ENCODE measurements at places on chromosomes 5 and 9.

GRCh38 chr5:125950012-125950615 is 473.1 kb upstream of the GRAMD2B start:
- DNase-seq, result no peak

DNA sequence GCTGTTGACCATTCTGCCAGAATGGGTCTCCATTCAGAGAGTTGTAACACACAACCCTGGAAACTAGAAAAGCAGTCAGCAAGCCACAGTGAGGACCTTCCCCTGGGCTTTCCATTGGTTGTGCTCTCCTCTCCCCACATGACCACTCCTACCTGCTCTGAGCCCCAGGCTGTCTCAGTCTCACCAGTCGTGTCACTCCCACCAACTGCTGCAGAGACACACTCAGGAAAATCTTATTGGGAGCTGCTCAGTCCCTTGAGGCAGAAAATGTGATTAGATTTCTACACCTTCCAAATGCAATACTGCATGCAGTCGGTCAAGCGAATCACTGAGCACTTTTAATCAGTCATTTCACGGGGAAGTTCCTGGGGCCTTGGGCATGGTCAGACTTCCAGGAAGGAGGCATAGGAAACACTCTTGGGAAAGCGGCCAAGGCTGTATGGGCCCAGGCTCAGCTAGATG is 284.2 kb upstream of the NMUR2 start:
- DNase-seq, result no peak

- DNase-seq, result no peak
Measured at GRCh38 chr9:22623236-22623635, 176.6 kb downstream of the DMRTA1 start.

GRCh38 chr9:93432964-93433363 is 18.5 kb upstream of the FAM120A start:
- no peak for DNase-seq

- no peak for DNase-seq
Measured at GRCh38 chr9:78963911-78964310, 607.9 kb upstream of the TLE4 start.

- DNase-seq, result no peak
Measured at GRCh38 chr5:53378590-53379247, 101.7 kb upstream of the FST start.

DNA sequence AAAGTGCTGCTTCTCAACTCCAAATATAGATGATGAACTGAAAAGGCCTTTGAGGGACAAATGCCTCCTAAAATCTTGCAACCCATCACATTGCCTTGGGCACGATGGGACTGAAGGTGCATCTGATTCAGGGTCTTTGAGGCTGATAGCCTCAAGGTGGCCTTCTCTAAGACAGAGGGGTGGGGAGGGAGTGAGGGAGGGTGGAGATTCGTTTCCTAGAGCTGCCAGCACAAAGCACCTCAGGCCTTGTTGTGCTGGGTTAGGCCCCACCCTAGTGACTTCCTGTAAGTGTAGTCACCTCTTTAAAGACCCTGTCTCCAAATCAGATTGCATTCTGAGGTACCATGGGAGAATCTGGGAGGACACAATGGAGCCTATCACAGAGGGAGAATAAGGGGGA is 57.1 kb downstream of the BARX1 start:
- DNase-seq, result no peak

DNA sequence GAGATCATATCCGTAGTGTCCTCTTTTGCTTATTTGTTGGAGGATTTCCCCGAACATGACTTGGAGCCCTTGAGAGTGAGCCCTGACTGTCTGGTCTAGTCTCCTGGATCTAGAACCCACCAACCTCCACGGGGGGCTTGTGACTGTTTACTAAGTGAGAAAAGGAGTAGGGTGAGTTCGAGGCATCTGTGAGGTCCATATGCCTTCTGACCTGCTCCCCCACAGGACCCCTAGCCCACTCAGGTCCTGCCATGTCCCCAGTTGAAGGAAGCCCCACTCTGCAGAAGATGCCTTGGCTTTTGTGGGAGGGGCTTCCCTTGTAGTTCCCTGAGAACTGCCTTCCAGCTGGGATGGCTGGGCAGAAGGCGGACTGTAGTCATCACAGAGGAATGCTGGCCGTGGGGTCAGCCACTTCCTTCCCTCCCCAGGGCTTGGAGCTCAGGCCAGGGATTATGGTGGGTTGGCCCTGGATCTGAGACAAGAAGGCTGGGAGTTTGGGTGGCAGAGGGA is 7.0 kb upstream of the IRF1 start:
- peak; percentile 89 for DNase-seq

DNA sequence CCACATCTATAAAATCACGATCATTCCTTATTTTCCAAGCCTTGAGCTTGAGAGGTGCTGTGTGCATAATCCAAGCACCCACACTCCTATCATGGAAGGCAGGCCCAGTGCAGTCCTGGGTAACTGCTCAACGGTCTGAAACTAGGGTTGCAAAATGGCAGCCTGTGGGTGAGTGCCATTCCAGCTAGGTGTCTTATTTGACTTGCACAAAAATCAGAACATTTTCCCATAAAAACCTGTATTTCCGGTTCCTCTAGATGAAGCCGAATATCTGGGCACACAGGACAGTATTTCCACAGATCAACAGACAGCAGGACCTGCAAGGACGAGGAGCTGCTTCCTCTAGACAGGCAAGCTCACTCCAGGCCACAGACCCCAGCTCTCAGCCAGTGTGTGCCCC is 588.8 kb downstream of the BNC2 start:
- DNase-seq, result no peak

GRCh38 chr9:87259543-87260518 is 237.8 kb upstream of the DAPK1 start:
- no peak for DNase-seq

- peak; percentile 26 for DNase-seq
Measured at GRCh38 chr5:135437796-135438560, 9.2 kb downstream of the DCANP1 start.

DNA sequence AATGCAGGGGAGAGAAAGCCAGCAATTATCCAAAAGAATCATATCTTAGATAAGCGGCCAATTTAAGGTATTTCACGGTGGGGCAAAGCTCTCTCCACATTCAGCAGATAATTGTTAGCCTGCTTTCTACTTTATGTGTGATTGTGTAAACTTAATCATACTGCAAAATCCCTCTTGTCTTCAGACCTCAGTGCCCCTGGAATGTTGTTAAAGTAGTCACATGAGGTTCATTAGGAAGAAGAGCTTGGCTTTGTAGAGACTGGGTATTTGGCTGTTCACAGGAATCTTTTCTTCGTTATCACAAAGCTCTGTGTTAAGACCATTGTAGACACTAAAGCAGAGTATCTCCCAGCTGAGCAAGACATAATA is 127.0 kb downstream of the RFK start:
- no peak for DNase-seq

DNA sequence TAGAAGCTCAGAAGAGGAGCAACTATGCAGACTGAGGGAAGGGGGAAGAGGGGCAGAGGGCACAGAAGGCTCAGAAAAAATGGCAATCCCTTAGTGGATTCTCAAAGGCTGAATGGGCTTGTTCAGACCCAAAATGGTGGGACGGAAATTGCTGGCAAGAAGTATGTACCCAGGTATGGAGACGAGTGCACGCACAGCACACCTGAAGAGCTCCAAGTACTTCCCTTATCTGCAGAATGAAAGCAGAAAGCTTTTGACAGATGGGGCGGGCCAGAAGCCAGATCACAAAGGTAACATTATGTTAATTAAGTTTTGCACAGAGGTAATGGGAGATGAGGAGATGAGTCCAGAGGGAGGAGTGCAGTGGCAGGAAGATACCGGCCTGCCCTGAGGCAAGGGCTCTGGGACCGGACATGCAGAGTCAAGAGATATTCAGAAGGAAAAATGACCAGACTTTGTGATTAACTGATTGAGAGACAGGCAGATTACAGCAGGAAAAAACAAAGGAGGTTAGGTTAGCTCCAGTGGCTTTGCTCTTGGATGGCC is 138.1 kb upstream of the PIK3R1 start:
- DNase-seq, result no peak

GRCh38 chr9:121368745-121369144 is 1.3 kb downstream of the STOM start:
- no peak for DNase-seq

DNA sequence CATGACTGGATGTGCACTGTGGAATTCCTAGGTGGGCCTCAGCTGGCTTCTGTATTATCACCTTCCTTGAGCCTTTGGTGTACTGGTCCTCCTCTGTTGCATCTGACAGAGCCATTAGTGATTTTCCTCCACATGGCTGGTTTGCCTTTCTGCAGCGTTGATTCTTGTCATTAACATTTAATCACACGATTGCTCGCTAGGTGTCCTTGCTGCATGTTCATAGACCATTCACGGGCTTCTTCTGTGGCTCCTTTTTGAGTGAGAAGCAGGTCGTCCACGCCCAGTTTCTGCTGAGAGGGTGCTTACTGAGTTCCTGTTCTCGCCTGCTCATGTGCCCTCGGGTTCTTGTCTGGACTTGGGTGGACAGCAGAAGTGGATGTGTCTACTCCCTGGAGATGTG is 29.3 kb downstream of the ADAMTS16 start:
- no peak for DNase-seq
